ENCODE measurements at places on chromosomes 7 and 10.

DNA sequence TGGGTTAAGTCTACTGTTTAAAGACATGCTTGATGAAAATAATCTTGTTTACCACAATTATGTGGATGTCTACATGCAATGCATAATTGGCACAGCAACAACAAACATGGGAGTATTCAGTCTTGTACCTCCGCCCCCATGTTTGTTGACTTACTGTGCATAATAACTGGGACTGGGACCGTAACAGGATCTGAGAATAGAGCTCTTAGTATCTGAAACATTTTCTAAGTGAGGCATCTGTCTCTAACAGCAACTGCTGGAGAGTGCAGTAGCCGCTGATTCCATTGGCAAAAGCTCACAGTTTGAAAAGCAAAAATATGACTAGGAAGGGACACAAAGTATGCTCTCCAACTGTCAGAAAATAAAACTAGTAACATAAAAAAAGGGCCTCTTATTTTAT lies 61.6 kb downstream of the ENO4 start:
- no peak for DNase-seq

DNA sequence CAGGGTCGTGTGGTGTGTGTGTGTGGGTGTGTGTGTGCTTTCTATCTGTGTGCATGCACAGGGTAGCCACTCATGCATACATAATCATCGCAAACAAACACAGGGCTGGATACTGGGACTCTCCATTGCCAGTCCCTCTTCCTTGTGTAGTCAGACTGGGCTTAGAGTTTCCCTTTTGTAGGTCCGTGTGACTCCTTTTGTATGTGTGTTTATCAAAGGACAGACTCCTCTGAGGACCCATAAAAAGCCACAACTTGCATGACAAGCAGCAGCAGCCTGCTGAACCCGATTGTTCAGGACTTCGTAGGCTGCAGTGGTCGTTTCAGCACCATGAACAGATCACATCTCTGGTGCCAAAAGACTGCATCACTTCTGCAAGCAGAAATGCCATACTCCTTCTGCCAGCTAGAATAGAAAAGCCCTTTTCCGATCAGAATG lies 895 bp downstream of the VSTM2A start:
- no peak for DNase-seq

GRCh38 chr10:72248468-72249151 lies 25.1 kb upstream of the DDIT4 start:
- peak; percentile 85 for DNase-seq

GRCh38 chr7:116311816-116312471 lies 101.6 kb downstream of the TES start:
- no peak for DNase-seq

- DNase-seq: no peak
Observed at GRCh38 chr10:109403551-109403950, 519.8 kb downstream of the XPNPEP1 start.

GRCh38 chr10:123621916-123622315 lies 44.2 kb upstream of the GPR26 start:
- DNase-seq: no peak

DNA sequence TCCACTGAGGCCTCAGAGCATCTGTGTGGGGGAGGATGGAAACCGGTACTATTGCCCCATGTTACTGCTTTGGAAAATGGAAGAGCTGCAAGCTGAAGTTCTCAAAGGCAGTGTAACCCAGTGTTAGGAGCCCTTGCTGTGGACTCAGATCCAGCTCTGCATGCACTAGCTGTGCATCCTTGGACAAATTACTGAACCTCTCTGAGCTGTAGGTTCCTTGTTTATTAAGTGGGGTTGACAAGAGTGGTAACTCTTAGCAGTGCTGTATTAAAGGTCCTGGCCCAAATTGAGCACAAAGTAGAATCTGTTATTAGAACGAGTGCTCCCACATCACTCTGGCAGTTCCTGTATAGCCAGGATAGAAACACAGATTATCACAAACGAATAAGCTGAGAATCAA lies 234.2 kb downstream of the USP6NL start:
- no peak for DNase-seq

GRCh38 chr10:88474884-88475844 lies 108.0 kb downstream of the RNLS start:
- no peak for DNase-seq

DNA sequence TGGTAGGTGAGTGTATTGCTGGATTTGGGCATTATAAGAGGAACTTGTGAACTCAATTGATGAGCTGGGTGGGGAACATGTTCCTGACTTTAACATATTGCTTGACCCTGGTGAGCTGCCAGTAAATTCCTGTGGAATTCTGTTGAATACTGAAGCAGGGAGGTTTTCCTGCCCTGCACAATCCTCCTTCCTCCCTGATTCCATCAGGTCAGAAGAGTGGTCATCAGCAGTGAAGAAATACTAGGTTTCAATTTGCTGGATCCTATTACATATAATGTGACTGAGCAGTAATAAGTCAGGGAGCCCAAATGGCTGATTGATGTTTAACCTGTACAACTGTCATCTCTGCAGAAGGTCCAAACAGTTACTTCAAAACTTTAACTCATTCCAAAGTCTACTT lies 581.2 kb downstream of the SUGCT start:
- no peak for DNase-seq

DNA sequence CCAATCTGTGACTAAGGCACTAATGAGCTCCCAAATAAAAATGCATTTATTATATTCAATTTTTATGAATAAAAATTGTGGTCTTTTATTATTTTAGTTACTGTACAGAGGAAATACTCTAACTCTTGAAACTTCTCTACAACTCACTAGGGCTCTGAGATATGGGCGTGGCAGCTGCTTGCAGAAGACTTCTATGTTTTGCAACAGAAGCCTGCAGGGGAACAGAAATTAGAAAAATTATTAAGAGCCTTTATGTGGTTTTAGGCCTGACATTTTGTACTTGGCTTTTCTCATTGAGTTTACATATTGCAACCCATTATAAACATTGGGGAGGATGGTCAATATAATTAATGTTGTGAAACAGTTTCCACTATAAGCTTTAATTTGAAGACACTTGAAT lies 581.4 kb downstream of the TNS3 start:
- no peak for DNase-seq

All from CD4-positive, CD25-positive, alpha-beta regulatory T cell (primary cell).